ENCODE measurements at places on chromosomes 16 and 17.

GRCh38 chr16:68776821-68777485 is 39.9 kb downstream of the CDH1 start:
- peaks cover 3% of the 10 kb centered on the region for H3K27me3 ChIP-seq
- no peak overlapping the region for H3K27ac ChIP-seq

GRCh38 chr17:66717641-66718058 is 117.3 kb upstream of the CACNG5 start:
- no peak overlapping the region for H3K27ac ChIP-seq
- H3K4me3 ChIP-seq = no peak overlapping the region
- peaks cover 11% of the 10 kb centered on the region for H3K4me1 ChIP-seq
- H3K27me3 ChIP-seq = no peaks in the 10 kb centered on the region
- DNase-seq = no peak
- peaks cover 17% of the 10 kb centered on the region for H3K36me3 ChIP-seq

- no peak overlapping the region for H3K4me3 ChIP-seq
- H3K4me1 ChIP-seq = peaks cover 44% of the 10 kb centered on the region
- DNase-seq = peak; percentile 22
- H3K27ac ChIP-seq = no peak overlapping the region
- H3K27me3 ChIP-seq = no peaks in the 10 kb centered on the region
- peaks cover 8% of the 10 kb centered on the region for H3K36me3 ChIP-seq
Observed at GRCh38 chr17:43171586-43172487, 823 bp downstream of the NBR1 start.

GRCh38 chr16:85220964-85221731 is 108.9 kb upstream of the CIBAR2 start:
- H3K27me3 ChIP-seq = no peaks in the 10 kb centered on the region
- DNase-seq = no peak
- no peak overlapping the region for H3K4me3 ChIP-seq
- H3K36me3 ChIP-seq = no peaks in the 10 kb centered on the region
- H3K27ac ChIP-seq = no peak overlapping the region

GRCh38 chr16:1088295-1089170 is 7.5 kb downstream of the C1QTNF8 start:
- no peak overlapping the region for H3K27ac ChIP-seq
- H3K4me1 ChIP-seq = no peaks in the 10 kb centered on the region
- H3K4me3 ChIP-seq = no peak overlapping the region
- DNase-seq = no peak

DNA sequence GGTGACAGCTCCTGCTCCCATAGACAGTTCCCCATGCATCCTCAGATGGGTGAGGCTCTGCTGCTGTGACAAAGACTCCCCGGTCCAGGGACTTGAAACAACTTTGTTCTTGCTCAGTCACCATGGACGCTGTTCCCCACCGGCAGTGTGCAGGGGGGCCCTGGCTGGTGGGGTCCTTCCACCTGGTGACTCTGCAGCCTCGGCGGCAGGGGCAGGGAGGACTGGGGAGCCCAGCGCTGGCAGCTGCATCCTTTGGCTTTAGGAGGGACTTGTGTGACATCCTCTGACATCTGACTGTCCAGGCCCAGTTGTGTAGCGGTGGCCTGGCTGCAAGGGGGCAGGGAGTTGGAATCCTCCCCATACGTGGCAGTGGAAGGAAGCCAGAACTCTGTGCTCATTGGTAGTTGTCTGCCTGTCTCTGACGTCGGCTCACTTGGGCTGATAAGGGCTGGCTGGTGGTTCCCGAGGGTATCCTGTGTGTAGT is 107.3 kb downstream of the CMIP start:
- H3K27ac ChIP-seq = no peak overlapping the region
- no peaks in the 10 kb centered on the region for H3K27me3 ChIP-seq
- peaks cover 1% of the 10 kb centered on the region for H3K36me3 ChIP-seq
- no peak overlapping the region for H3K4me3 ChIP-seq
- no peak for DNase-seq

DNA sequence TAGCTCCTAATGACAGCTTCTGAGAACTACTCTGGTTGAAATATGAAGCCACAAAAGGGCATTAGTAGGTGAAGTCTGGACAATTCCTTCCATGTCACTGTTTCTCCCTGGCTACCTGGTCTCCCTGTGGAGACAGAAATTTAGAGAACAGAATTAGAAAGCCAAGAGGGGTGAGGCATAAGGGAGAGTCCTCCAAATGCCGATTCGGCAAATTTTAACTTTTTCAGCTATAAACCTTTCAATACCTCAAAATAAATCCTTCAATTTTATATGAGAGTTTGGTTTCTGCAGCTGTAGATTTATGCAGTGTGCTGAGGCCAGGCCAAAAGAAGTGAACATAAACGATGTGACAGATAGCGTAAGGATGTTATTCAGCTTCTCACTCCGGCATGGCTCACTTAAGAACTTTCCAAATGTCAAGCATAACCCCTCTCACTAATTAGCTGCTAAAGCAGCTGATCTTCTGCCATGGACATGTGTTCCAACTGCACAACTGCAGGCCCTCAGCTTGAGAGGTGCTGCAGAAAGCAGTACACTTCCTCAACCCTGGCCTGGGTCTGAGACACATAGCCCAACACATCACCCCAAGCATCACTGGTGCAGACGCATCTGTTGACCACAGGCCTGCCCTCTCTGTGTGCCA is 247.9 kb upstream of the SOX9 start:
- H3K36me3 ChIP-seq = no peaks in the 10 kb centered on the region
- H3K27ac ChIP-seq = no peak overlapping the region
- DNase-seq = no peak
- H3K4me3 ChIP-seq = no peak overlapping the region

DNA sequence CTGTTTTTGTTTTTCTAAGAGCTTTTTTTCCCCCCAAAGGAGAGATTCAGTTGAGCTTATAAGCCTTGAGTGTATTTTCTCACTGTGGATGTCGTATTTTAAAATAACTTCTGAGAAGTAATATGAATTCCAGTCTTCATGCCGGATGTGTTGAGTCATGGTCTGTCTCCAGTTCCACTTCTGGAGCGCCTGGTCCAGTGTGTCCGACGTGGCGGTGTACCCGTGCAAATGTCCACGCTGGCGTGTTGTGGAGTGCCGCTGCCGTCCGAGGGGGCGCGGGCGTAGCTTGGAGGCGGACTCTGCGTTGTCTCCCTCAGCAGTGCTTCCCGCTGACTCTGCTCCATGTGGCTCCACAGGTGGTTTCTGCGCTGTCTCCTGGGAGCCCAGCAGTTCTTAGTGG is 60.9 kb upstream of the ZNF750 start:
- no peak for DNase-seq
- H3K27ac ChIP-seq = no peak overlapping the region
- peaks cover 10% of the 10 kb centered on the region for H3K4me1 ChIP-seq
- no peaks in the 10 kb centered on the region for H3K27me3 ChIP-seq
- peaks cover 15% of the 10 kb centered on the region for H3K36me3 ChIP-seq

- H3K4me1 ChIP-seq = peaks cover 30% of the 10 kb centered on the region
- DNase-seq = no peak
- H3K4me3 ChIP-seq = no peak overlapping the region
- H3K27me3 ChIP-seq = no peaks in the 10 kb centered on the region
- no peaks in the 10 kb centered on the region for H3K36me3 ChIP-seq
- no peak overlapping the region for H3K27ac ChIP-seq
Observed at GRCh38 chr17:17940441-17940911, 31.7 kb downstream of the TOM1L2 start.

DNA sequence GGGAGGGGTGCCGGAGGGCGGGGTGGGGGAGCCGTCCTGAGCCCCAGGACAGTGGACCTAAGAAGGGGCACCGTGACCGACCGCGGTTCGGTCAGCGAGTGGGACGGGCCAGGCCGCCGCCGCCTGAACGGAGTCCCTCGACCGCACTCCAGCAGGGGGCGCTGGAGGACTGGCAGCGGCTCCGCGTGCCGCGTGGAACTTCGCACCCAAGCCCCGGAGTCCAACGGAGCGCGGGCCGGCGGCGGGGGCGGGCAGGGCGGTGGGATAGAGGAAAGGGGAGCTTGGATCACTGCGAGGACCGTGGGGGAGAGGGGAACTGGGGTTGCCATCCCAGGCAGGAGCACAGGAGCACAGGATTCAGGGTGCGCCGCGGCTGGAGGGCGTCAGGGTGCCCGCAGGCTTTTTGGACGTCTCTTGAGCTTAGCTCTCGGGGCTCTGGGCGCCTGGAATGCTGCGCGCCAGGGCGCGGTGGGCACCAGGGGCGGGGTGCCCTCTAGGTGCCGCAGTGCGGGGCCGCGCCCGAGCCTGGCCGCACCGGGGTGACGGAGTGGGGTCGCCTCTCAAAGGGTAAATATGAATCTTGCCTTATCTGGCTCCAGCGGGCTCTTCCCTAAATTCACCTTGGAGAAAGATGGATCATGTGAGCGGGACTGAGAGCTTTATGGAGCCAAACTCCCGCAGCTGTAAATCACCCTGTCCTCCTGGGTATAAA is 379 bp upstream of the OTOP2 start:
- H3K27me3 ChIP-seq = peaks cover 42% of the 10 kb centered on the region
- H3K4me3 ChIP-seq = no peak overlapping the region
- peaks cover 9% of the 10 kb centered on the region for H3K4me1 ChIP-seq

DNA sequence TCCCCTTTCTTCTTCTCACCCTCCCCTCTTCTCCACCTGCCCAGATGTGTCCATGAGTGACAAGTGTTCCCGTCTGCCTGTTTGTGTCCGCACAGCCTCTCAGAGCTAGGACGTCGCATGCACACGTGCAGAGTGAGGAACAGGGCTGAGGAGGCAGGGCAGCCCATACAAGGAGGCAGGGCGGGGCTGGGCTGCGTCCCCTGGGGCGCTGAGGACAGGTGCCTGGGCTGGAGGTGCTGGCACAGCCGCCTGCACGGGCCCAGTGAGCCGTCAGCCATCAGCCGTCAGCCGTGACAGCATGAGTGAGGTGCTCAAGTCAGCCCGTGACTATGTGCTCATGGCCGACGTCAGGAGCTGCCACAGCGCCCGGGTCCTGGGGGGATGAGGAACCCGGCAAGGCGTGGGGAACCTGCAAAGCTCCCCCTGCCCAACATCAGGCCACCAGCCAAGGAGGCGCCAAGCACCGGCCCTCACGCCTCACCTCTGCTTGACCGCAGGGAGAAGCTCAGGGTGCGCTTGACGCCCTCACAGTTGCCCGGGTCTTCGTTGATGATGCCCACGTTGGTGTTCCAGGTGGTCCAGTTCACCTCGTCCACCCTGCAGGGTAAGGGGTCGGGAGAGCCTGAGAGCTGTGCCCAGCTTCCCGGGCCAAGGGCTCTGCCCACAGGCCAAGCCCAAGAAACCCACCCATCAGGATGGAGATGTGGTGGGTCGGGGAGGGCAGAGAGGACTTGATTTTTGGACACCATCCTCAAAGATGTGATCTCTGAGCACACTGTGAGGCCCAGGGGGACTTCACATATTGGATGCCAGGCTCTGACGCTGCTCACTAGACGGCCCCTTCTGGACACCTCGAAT is 13.7 kb upstream of the TRPV3 start:
- H3K36me3 ChIP-seq = peaks cover 5% of the 10 kb centered on the region
- no peaks in the 10 kb centered on the region for H3K4me1 ChIP-seq
- DNase-seq = no peak
- H3K4me3 ChIP-seq = no peak overlapping the region

- no peak for DNase-seq
- H3K4me1 ChIP-seq = no peaks in the 10 kb centered on the region
- H3K27me3 ChIP-seq = peaks cover 25% of the 10 kb centered on the region
- no peak overlapping the region for H3K27ac ChIP-seq
Observed at GRCh38 chr17:34226011-34226743, 28.9 kb upstream of the CCL2 start.

- peaks cover 8% of the 10 kb centered on the region for H3K36me3 ChIP-seq
- no peak overlapping the region for H3K4me3 ChIP-seq
- H3K27ac ChIP-seq = no peak overlapping the region
- no peaks in the 10 kb centered on the region for H3K27me3 ChIP-seq
- DNase-seq = peak; percentile 43
- H3K4me1 ChIP-seq = peaks cover 8% of the 10 kb centered on the region
Observed at GRCh38 chr16:17261197-17261858, 209.4 kb downstream of the XYLT1 start.

DNA sequence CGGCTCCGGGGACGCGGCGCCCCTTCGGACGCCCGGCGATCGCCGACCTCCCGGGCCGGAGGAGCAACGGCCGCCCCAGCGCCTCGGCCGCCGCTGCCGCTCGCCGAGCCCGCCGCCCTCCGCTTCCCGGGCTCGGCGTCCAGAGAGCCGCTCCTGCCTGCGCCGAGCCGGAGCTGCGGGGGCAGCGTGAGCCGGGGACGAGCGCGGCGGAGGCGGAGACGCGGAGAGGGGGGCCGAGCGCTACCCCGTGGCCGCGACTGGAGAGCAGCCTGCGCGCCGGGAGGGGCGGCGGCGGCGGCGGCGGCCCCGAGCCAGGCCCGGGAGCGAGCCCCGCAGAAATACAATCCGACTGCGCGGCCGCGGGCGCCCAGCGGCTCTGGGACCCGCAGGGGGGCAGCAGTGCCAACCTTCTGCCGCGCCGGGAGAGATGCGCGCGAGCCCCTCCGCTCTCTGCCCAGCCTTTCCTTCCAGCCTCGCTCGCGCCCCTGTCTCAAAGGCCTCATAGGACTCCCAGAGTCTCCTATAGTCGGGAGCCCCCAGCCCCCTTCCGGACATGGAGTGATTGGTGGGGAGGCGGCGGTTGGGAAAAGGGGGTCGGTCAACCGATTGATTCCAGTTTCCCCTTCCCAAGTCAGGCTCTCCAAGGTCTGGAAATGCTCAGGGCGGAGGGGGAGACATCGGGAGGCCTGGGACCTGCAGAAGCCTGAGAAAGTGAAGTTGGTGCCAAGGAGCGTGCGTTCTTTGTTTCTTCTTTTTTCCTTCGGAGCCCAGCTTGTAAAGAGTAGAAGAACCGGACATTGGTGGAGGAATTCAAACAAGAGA is 1.0 kb upstream of the SDK2 start:
- H3K4me3 ChIP-seq = no peak overlapping the region
- peak; percentile 31 for DNase-seq
- H3K27ac ChIP-seq = no peak overlapping the region
- peaks cover 16% of the 10 kb centered on the region for H3K4me1 ChIP-seq
- no peaks in the 10 kb centered on the region for H3K36me3 ChIP-seq

GRCh38 chr16:50842589-50842988 is 100.7 kb downstream of the CYLD start:
- no peak overlapping the region for H3K27ac ChIP-seq
- no peaks in the 10 kb centered on the region for H3K36me3 ChIP-seq
- peak; percentile 31 for DNase-seq
- H3K27me3 ChIP-seq = peaks cover 4% of the 10 kb centered on the region
- H3K4me3 ChIP-seq = no peak overlapping the region
- H3K4me1 ChIP-seq = peaks cover 19% of the 10 kb centered on the region
